Chondrocyte (in vitro differentiated cells): ENCODE measurements at places on chromosomes 3 and 15.

DNA sequence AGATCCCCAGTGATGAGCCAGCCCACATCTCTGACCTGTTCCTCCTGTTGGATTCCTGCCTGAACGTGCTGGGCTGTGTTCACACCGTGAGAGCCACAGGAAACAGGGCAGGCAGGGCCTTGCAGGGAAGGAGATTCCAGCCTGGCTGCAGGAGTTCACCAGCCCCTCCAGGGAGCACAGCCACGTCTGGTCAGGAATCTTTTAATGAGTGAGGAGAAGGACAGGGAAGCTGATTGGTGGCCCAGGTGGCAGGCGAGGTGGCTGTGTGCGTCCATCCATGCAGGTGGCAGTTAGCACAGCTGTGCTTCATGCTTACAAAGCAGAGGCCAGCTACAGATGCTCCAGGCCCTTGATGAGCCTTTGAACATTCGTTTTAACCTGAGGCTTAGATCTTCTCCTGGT is 10.5 kb downstream of the LRRK1 start:
- no peak for DNase-seq

DNA sequence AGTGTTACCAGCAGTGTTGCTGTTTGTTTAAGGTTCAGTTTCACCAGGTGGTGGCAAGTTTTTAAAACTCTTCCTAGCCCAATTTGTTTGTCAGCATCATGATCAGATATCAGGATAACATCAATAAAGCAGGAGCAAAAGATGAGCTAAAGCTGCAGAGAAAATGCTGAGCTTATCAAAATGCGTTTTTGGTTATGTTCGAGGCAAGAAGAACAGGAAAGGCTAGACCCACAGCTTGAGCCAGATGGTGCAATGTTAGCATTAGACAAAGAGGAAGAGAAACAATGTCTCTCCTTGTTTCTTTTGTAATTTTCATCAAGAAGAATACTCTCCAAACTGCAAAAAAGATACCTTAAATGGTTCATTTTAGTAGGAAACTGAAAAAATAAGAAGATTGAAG is 66.2 kb downstream of the THRB start:
- DNase-seq = no peak

DNA sequence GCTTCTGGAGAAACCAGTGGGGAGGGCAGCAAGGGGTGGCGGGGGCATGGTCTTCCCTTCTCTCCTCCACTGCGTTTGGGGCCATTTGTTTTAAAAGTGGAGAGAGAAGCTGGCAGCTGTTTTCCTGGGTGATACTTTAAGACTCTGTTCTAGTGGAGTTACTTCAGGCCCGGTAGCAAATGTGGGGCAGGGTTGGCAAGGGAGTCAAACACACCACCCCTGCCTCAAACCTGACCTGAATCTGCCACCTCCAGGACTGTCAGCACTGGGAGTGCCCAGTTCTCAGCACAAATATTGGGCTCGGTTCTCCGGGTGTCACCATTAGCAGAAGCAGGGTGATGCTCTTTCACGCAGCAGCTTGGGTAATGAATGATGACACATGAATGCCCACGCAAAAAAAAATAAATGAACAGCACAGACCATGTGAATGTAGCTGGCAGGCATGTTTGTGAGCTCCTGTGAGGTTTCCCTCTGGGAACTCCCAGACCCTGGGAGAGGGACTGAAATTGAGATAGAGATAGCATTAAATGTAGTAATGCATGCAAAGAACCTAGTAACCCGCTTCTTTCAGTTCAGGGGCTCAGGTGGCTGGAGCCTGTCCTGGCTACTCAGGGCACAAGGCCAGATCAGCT is 424.0 kb downstream of the MCTP2 start:
- DNase-seq = no peak

GRCh38 chr15:91142106-91142744 is 42.2 kb downstream of the SV2B start:
- DNase-seq = no peak

DNA sequence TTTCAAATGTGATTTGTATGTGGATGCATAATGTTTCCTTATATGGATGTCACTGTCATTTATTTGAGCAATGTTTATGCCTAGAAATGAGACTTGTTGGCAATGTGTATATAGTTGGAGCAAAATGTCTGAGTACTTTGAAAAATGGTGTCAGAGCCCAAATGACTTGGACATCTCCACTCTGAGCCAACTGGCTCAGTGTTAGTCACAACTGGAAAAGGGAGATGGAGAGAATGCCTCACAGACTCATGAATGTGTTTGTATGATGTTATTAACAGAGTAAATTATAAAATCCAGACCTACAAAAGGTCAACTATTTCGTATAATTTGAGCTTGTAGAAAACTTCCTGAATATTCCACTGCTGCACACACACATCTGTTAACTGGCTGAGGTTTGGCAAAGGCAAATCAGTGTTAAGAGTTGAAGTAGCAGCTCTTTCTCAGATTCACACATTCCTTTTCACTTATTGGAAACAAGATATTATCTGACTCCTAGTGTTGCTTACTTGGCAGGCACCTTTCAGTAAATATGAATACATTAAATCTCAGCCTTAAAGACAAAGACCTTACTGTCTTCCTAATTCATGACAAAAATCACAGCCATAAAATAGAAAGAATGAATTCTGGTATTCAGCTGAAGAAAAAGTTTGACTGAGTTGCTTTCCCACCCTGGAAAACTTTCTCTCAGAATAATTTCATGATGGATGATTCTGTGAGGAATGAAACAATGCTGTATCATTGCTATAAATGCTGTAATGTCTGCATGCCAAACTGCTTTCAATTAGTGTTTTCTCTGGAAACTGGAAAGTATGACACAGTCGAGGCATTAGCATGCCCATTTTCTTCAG is 27.0 kb downstream of the ADIPOQ start:
- no peak for DNase-seq

DNA sequence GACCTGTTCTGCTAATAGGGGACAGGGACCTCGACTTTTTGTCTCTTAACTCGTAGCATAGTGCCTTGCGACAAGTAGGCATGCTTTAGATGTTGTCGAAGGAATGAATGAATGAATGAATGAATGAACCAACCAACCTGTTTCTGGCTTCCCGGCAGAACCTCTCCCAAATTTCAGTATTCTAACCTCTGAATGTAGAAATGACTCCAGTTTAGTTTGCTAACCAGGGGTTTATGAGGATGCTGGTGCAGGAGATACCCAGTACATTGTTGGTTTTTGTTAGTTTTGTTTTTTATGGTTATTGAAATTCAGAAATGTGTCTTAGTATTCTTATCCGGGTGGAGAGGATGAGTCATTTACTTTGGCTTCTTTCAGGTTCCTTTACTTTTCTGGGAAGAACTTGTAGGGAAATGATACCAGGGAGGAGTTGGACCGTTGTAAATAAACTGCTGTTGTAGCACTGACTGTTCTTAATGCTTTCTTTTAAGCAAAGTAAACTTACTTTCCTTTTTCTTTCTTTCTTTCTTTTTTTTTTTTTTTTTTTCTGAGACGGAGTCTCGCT is 29.6 kb upstream of the EHHADH start:
- no peak for DNase-seq

DNA sequence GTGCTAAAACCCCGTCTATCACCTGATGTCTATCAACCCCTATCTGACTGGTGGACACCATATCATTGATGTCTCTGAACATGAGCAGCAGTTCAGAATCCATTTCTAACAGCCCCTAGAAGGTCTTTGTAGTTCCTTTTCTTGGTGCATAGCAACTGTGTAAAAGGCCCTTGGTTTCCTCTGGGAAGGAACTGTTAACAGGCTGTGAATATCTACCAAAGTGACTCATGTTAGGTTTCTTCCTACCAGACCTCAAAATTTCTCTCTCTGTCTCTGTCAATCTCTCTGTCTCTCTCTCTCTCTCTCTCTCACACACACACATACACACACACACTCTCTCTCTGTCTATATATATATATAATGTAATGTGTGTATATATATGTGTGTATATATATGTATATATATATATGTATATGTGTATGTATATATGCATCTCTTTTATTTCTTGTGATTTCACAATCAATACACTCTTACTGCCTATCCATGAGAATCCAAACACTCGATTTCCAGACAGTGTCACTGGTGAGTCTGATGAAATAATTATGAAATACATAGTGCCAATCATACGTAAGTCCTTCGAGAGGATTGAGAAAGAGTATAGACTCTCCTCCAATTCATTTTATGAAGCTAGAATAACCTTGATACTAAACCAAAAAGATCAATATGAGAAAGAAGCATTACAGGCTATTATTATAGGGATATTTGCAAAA is 335.9 kb upstream of the SLCO3A1 start:
- no peak for DNase-seq

GRCh38 chr3:128988286-128988685 is 5.6 kb downstream of the CFAP92 start:
- DNase-seq = no peak

DNA sequence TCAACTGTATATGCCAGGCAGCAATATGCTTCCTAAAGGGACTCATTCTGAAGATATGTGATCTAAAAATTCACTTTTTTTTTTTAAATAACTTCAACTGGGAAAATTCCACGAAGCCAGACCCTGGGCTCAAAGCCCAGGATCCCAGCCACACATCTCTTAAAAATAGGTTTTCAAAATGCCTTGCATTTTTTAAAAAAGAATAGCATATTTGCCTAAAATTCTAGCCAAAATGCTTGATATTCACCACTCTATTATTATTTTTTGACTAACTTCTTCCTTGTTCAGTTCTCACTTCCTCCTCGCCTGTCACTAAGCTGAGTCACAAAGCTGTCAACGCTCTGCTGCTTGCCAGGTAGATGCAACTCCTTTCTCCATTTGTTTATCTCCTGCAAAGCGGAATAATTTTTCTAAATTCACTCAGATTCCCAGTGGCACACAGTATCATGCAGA is 28.0 kb upstream of the VGLL4 start:
- DNase-seq = no peak

DNA sequence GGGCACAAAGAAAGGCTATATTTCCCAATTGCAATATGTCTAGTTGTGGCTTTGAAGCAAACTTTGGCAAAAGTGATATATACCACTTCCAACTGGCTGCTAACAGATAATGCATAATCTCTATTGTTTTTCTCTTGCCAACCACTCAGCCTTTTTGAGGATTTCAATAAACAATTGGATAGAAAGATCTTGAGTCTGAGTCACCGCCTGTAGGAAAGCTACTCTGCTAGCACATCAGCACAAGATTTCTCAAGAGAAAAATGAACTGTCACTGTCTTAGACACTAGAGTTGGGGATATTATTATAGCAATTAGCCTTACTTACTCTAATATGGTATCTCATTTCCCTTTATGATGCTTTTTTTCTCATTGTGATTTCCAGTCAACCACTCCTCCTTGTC is 119.7 kb downstream of the SST start:
- DNase-seq = no peak

DNA sequence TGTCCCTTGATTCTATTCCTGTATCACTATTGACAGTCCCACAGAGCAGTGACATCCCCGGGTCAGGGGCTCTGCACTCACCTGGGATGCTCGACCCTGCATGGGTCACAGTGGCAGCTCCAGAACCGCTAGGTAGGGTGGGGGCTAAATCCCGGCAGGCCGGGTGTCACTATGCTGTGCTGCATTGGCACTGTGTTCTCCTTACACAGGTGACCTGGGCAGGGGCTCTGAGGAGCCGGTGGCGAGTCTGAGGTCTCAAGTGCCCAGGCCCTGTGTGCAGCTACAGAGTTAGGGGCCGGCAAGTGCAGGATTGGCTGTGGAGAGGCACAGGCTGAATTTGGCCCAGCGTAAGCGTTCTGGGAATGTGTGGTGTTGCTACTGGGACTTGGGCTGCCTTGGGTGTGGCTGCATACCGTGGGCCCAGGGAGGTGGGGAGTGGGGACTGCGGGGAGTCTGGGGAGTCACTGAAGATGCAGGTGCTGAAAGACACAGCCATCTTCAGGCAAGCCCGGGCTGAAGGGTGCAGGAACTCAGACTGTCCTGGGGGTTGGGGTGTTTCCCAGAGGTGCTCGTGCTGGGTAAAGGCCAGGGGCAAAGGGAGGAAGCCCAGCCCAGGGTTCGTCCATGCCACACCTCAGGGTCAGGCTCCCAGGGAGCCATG is 102.6 kb upstream of the PRR20G start:
- peak; percentile 68 for DNase-seq

DNA sequence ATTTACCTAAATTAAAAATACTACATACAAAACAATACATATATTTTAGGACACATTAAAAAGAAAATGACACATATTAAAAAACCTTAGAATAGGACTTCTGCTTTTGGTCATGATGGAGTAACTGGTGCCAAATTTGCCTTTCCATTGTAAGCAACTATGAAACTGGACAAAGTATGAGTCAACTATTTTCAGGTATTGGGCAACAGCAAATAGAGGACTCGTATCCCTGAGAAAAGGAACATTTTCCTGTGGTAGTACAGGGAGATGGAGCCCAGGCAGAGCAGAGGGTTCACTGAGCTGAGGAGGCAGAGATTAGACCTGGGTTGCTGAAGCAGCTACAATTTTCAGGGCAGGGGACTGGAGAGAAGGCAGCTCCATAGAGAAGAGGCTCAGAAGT is 14.7 kb downstream of the CCR1 start:
- no peak for DNase-seq

GRCh38 chr3:15361494-15362214 is 29.3 kb upstream of the SH3BP5 start:
- no peak for DNase-seq

DNA sequence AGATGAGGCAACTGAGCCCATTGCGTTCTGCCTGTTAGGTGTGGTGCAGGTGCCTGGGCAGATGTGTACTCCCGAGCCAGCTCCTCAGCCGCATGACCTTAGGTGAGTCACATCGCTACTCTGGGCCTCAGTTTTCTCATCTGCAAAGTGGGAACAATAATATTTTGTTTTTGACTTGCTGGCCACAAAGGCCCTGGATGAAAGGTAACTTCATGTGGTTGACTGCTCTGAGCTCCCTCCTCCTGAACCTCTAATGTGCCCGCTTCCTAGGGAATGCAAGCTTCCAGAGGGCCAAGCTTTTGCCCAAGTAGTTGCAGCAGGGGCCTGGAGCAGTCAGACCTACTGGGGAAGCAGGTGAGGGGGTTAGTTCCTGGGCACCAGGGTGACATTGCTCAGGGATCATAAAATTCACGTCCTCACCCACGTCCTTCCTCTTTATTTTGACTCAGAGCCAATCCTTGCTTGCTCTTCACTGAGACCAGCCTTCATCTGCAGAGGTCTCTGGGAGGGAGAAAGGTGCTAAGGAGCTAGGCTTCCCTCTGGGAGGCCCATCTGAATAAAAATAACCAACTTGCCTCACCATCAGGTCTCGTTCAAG is 149.0 kb upstream of the TLE3 start:
- DNase-seq = peak; percentile 47
